ENCODE measurements at places on chromosomes 12 and 14.

DNA sequence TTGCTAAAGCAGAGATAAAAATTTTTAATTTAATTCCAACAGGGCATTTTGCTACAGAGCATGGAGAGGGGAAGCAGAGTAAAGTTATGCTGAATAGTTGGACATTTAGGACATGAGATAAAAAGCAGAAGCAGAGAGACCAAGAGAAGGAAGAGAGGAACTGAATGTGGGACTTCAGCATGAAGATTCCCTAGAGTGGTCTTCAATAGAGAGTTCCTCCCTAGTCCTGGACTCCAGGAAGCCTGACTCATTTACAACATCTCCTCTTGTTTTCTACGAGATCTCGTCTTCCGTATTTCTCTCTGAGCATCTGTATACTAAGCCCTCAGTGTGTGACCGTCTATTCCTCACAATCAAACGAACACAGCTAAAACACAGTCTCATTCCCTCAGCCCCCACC, 35.2 kb upstream of the IFT81 start:
- no peak for DNase-seq

DNA sequence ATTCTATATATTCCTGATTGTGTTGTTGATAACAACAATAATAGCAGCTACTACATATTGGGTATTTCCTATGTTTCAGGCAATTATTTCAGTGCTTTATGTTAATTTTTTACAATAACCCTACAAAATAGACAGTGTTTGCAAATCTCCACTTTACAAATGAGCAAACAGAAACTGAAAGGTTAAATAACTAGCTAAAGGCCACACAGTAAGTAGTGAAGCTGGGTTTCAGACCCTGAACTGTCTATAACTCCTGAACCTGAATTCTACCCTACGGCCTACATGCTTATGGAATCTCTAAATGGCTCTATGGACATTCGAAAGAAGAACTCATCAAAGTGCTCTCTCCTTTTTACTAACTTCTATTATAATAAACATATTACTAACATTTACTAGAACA, 19.7 kb upstream of the NUDT4 start:
- no peak for DNase-seq

DNA sequence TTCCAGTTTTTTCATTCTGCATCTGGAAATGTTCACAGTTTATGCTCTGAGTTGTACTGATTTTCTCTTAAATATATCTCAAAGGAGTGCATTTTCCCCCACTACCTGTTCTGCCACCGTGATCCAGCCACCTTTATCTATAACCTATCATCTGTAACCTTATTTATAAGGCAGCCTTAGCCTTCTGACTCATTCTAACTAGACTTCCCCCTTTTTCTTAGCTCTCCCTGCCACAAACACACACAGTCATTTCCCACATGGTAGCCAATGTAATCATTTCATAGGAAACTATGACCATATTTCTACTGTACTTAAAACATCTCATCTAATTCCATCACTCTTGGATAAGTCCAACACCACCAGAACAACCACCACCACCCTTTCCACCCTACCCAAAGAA, 10.8 kb upstream of the GYS2 start:
- DNase-seq, result no peak

GRCh38 chr14:67582061-67582460, 18.0 kb downstream of the PIGH start:
- no peak for DNase-seq

GRCh38 chr14:50796390-50796789, 34.6 kb downstream of the NIN start:
- no peak for DNase-seq

GRCh38 chr12:110686294-110686903, 2.5 kb downstream of the HVCN1 start:
- DNase-seq, result no peak

DNA sequence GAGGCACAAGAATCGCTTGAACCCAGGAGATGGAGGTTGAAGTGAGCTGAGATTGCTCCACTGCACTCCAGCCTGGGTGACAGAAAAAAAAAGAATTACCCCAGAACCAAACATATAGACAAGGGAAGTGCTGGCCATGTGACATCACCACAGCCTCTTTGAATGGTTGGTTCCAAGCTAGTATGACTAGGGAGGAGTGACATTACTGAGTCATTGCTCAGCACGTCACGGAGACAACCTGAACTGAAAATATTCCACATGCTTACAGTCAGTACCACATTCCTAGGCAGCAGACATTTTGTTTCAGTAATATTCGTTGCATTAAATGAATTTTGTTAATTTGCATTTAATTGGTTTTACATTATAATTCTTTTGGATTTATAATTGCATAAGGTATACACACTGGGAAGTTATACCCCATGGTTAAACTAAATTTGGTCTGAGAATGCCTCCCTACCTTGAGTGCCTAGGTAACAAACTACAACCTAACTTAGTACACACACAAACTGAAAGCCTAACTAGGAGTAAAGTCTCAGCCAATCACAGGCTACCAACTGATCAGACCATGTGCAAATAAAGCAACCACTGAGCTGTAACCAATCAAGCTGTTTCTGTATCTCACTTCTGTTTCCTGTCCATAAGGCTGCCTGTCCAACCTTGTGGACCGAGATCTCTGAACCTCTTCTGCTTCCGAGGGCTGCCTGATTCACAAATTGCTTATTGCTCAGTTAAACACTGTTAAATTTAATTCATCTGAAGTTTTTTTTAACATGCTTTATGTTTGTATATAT, 164.4 kb downstream of the CAND1 start:
- no peak for DNase-seq

GRCh38 chr14:88255798-88256197, 67.3 kb downstream of the KCNK10 start:
- DNase-seq, result no peak

- DNase-seq, result no peak
Measured at GRCh38 chr14:95132760-95133159, 24.6 kb downstream of the DICER1 start.

- DNase-seq, result no peak
Measured at GRCh38 chr12:49365542-49365941, 1.7 kb upstream of the SPATS2 start.

DNA sequence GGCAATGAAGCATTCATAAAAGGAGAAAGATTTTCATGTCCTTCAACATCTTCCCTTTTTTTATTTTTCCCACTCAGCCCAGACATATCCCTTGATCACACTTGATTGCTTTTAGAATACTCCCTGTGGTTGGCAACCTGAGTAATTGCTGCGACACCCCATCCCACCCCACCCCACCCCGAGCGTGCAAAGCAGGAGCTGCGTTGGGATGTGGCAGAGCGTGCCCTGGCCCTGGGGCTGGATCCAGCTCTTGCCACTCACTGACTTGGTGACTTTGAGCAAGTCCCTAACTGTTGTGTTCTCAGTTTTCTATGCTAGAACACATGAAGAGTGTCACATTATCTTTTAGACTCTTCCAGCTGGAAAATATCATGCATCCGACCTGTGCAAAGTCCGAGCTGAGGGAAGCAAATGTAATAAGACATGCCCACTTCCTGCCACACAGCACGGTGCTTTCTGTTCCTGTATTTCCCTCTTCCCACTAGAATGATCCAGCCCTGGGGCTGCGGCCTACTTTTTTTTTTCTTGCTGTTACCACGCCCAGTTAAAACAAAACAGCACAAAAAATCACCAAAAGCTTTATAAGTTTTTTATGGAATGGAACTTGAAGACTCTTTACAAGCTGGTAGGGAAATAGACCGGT, 4.0 kb downstream of the ASCL4 start:
- no peak for DNase-seq

GRCh38 chr12:116990971-116991966, 80.5 kb downstream of the FBXW8 start:
- DNase-seq, result no peak

DNA sequence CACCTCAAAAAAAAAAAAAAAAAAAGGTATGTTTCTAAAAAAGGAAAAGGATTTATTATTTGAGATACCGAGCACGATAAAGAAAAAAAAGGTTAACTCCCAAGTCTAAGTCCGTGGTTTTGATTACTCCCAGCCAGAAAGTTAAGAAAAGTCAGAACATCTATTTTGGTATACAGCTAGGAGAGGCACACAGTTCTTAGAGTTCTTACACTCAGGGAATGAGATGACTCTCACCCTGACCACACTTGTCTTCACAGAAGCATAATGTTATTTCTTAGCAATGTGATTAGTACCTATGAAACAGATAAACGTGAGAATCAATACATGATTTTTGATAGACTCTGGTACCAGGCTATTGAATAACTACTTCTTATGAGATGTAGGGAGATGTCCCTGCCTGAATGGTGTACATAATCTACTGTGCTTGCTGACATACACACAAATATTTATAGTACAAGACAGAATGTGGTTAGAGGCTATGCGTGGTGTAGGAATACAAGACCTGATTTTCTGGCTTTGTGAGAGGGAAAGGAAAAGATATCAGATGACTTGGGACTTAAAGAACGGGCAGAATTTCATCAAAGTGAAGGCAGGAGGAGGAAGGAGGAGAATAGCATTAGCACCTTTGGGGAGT, 31.6 kb downstream of the LIMA1 start:
- no peak for DNase-seq

- no peak for DNase-seq
Measured at GRCh38 chr12:24707334-24707733, 241.6 kb downstream of the BCAT1 start.

- no peak for DNase-seq
Measured at GRCh38 chr12:93727195-93727811, 50.1 kb downstream of the CRADD start.

- DNase-seq, result no peak
Measured at GRCh38 chr12:91138337-91138920, 27.1 kb upstream of the LUM start.

- DNase-seq, result no peak
Measured at GRCh38 chr12:111355201-111355925, 13.5 kb downstream of the PHETA1 start.

GRCh38 chr12:68447797-68448260, 115.7 kb upstream of the MDM1 start:
- DNase-seq, result no peak

- no peak for DNase-seq
Measured at GRCh38 chr12:5789469-5789968, 155.5 kb downstream of the ANO2 start.

DNA sequence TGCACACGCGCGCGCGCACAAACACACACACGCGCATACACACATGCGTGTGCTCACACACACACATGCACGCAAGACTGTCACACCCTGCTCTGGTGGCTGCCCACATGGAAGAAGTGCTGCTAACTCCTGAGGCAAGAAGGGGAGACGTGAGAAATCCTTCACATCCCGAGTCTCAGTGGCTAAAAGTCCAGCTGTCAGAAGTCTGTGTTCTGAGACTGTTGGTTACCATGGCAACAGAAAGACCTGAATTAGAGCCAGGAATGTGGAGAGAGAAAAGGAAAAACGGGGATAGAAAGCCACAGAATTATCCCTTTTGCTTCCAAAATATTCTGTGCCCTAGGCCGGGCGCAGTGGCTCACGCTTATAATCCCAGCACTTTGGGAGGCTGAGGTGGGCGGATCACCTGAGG, 71.2 kb downstream of the PPFIBP1 start:
- no peak for DNase-seq

GRCh38 chr14:99363051-99363450, 91.1 kb upstream of the BCL11B start:
- no peak for DNase-seq

DNA sequence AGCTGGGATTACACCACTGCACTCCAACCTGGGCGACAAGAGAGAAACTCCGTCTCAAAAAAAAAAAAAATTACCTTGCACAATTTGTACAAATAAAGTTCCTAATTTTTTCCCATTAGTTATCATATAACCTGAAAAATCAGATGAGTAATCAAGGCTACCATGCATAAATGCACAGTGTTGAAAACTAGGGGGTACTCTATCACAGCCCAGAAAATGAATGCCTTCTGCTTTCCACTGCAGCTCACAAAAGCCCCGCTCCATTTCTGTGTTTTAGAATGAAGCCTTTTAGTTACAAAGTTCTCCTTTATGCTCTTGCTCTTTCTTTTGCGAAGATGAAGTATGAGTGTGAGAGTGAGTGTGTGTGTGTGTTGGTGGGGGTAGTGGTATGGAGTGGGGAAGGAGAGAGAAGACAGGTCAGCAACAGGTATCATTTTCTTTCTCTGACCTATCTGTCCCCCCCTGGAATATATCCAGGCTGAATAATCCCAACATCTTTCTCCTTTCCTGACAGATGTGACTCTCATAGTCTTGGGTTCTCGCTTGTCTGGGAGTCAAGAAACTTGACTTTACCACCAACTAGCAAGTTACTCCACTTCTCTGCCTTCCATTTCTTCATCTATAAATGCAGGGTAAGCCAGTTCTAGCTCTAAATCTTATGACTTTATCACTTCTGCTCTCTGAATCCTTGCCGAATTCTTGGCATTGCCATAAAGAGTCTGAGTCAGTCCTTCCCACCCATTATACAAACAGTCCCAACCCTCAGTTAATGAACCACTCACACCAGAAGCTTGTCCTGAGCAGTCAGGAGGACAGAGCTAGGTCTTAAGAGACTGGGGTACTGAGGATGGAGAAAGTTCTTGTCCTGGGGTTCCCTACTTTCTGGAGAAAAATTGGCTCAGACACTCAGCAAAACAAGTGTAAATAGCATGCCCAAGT, 16.1 kb downstream of the BIN2 start:
- no peak for DNase-seq

DNA sequence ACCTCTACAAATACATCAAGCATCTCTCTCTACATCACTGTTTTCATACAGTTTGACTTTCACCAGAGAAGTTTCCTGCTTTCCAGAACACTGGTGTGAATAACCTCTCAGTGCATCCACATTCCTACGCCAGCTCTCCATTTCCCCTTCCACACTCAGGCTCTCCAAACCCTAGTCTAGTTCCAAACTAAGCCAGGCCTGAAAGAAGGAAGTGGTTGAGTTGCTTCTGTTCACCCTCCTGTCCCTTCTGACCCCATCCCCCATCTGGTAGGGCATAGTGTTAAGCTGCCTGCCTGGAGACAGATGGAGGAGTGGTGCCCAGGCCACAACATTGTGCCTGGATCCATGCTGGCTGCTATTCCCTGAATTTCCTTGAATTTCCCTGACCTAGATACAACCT, 132.4 kb downstream of the GPR65 start:
- no peak for DNase-seq

DNA sequence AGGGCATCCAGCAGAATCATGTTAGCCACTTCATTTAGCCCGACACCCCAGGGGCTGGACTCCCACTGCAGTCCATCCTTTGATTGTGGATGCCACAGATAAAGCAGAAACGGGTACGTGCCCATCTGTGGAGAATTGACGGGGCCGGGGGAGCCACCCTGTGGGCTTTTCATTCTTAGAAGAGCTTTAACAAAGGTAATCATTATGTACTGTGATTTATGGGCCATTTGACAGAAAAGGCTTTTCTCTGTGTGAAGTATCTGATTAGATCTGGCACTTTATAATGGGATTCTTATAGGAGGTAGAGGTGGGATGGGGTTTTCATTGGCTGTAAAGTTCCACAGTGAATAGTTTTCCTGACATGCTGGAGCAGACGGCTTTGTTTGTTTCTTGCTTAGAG, 40.4 kb downstream of the AACS start:
- DNase-seq, result no peak

- no peak for DNase-seq
Measured at GRCh38 chr12:15272376-15272775, 49.9 kb upstream of the PTPRO start.

- DNase-seq, result no peak
Measured at GRCh38 chr12:92561543-92561899, 141.3 kb upstream of the PLEKHG7 start.
